Inflammatory macrophage (primary cell): ENCODE measurements at places on chromosomes 4 and X.

DNA sequence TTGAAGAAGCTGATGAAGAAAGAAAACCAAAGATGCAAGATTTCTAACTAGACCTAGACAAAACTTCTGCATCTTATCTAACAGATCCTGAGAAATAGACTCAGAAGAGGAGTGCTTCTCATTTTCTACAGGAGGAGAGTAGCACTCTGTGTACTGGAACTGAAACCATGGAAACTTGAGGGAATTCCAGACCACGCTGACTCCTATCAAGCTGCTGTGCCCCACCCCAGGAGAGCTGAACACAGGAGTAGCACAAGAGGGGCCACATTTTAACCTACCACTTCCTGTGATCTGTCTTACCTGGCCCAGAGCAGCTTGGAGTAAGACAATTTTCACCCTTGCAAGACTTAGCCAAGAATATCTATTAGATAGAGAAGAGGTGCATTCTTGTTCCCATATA, 248.9 kb downstream of the SCFD2 start:
- DNase-seq, result no peak

- DNase-seq, result no peak
These were observed 41.5 kb downstream of the GPRIN3 start for GRCh38 chr4:89266128-89266527.

DNA sequence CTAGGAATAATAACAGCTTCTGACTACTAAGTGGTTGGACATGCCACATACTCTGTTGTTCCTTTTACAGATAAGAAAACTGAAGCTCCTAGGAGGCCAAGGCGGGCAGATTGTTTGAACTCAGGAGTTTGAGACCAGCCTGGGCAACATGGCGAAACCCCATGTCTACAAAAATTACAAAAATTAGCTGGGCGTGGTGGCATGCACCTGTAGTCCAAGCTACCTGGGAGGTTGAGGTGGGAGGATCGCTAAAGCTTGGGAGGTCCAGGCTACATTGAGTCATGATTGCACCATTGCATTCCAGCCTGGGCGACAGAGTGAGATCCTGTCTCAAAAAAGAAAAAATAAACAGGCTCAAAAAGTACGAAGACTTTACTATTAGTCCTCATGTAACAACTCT, 30.6 kb upstream of the PHF8 start:
- DNase-seq, result no peak

- no peak for DNase-seq
These were observed 331.2 kb downstream of the PAPSS1 start for GRCh38 chr4:107388736-107389274.

GRCh38 chr4:22556495-22556894, 40.6 kb upstream of the ADGRA3 start:
- no peak for DNase-seq

- DNase-seq, result no peak
These were observed 8.3 kb downstream of the GAB3 start for GRCh38 chrX:154742613-154743012.

DNA sequence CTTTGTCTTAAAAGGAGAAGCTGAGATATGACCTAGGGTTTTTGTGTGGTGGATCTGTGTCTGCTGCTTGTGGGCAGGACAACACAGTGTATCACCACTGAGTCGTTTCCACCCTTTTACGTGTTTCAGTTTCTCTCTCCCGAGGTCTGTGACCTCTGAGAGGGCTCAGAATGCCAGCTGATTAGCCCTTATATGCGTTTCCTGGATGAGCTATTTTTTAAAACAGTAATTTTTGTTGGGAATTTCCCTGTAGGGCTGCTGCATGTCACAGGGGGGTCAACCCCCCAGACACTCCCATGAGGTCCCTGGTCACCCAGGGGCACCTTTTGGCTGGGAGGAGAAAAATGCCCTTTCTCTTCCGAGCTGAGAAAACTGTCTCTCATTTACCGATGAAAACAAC, 170.4 kb upstream of the CASK start:
- DNase-seq, result no peak

DNA sequence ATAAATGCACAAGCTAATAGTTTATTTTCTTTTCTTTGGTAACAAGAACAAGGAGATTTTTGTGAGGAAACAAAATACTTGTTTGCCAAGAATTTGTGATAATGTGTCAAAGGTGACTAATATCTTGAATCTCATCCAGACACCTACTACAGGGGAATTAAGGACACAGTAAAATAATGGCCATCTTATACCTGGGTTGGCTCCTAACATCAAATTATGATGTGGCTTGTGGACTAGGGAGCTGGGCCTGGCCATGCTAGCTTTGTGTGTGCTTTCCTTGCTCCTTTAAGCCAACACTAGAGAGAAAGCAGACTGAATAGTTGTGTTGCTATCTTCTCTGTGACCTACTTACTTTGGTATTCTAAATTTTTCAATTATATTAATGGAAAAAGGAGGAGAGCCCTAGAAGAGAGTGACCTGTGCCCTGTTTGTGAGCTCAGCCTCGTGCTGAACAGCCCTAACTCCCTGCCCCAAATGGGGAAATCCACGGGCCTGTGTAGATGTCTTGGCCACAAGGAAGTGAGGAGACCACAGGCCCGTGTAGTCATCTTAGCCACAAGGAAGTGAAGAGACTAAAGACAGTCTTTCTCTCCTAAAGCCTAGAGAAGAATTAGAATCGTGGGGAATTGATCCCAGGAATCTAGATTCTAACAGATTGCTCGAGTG, 23.3 kb downstream of the ARHGAP24 start:
- peak; percentile 88 for DNase-seq

DNA sequence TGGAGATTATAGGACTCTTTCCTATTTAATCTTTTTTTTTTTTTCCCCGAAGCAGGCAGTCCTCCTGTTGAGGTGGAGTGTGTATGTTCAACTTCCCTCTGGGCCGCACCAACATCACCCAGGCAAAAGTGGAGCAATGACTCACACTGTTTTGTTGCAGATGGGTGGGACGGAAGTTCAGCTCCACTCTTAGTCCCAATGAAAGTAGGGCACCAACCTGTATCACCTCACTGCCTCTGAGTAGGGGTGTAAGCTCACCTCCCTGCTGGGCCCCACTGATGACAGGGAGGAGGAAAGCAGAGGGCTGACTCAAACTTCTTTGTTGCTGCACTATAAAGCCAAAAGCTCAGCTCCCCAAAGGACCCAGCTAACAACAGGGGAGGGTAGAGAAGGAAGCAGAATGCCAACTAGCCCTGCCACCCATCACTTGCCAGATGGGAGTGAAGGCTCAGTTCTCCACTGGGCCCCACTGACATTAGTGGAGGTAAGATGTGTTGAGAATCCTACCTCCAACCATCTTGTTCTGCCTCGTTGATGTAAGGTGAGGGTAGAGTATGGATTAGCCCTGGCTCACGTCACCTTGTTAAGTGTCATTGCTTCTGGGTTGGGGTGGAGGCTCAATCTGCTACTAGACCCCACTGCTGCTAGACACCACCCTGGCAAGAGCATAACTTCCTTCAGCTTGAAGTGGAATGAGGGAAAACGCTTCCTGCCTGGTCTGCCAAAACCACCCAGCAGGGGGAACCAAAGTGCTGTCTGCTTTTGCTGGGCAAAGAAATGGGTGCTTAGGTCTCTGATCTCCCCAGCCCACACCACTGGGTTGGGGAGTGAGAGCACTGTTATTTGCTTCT, 14.1 kb downstream of the RPS6KA3 start:
- DNase-seq, result peak; percentile 67

DNA sequence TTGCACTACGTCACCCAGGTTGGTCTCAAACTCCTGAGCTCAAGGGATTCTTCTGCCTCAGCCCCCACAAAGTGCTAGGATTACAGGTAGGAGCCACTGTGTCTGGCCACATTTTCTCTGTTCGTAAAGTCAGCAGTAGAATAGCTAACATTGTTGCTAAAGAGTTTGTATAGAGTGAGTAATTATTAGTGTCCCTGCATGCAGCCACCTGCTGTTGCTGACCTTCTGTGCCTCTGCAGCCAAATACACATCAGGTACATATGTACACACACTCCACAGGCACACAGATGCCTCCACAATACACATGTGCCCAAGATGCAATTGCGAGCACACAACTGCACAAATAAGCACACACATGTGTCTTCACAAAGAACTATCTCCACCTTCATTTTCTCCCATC, 10.9 kb downstream of the DRD5 start:
- DNase-seq, result no peak
